Caco-2 (cell line): ENCODE measurements at places on chromosomes 7 and 10.

DNA sequence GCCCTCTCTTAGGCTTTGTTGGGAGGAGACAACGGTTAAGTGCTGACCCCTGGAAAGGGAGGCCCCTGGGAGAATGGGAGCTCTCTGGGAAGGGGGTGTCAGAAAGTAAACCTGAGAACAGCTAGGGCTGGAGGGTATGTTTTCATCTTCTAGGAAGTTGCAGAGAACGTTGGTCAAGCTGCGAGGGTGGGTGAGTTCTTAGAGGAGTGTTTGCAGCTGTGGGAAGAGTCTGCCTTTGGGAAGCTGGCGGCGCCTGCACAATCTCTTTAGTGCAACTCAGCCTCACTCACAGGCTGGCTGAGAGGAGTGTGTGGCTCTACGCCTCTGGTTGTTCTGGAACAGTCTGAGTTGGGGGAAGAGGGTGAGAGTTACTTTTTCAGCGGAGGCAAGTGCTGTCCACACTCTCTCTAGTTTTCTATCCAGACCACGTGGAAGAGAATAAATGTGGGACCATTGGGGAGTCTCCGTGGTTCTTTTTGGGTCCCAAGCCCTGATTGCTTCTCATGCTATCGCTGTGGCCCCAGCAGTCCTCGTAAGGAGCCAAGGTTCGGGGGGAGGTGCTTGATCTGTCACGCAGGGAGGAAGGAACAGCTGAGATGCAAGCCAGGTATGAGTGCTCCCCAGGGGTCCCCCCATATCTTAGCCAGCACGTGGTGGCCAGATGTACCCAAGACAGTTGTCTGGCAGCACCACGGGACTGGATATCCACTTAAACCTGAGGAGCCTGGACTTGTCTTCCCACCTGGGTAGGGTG lies 237.2 kb downstream of the BUB3 start:
- no peak overlapping the region for H3K4me3 ChIP-seq
- DNase-seq, result no peak
- no peaks in the 10 kb centered on the region for H3K27me3 ChIP-seq
- H3K36me3 ChIP-seq, result no peaks in the 10 kb centered on the region
- H3K4me1 ChIP-seq, result no peaks in the 10 kb centered on the region

DNA sequence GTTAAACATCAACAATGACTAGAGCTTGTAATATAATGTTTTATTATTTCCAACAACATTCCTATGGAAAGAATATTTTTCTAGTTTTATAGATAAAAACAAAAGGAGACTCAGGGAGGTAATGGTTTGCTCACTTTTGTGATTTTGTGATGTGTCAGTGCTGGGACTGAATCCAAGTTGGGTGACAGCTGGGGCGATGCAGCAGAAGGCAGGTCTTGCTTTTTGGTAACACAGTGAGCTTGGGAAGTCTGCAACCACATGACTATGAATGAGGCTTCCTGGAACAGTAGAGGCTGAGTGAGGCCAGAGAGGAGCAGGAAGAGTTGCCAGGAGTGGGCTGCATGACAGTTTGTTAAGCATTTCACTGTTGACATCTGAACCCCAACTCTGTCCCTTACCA lies 4.9 kb upstream of the YKT6 start:
- H3K27ac ChIP-seq, result no peak overlapping the region
- no peaks in the 10 kb centered on the region for H3K4me1 ChIP-seq
- no peak overlapping the region for H3K4me3 ChIP-seq
- no peaks in the 10 kb centered on the region for H3K36me3 ChIP-seq
- peak; percentile 27 for DNase-seq
- no peaks in the 10 kb centered on the region for H3K27me3 ChIP-seq

DNA sequence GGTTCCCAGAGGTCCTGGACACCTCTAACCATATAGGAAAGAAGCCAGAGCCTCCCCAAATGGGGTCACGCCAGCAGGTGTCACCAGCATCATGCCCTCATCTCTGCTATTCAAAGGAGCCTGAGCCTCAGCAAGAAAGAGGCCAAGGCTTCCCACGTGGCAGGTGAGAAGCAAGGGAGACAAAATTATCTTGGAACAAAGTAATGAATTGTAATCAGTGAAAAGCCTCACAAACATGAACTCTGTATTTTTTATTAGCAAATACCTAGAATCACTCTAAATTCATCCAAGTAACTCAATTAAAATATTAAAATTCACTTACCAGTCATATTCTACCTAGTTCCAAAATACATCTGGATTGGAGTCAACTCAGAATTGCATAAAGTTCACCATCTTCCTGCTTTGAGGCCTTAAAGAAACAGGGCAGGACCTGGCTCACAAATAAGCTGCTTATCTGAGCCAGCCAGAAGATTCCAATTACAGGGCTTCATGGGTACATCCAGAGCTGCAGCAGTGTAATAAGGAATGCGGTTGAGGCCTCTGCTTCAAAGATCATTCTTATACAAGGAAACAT lies 68.7 kb downstream of the SGMS1 start:
- no peak overlapping the region for H3K27ac ChIP-seq
- DNase-seq, result no peak
- no peaks in the 10 kb centered on the region for H3K27me3 ChIP-seq
- peaks cover 15% of the 10 kb centered on the region for H3K4me1 ChIP-seq

GRCh38 chr10:110069502-110069982 lies 61.8 kb downstream of the ADD3 start:
- H3K36me3 ChIP-seq, result no peaks in the 10 kb centered on the region; the same call in 1 of the 2 replicates
- H3K27ac ChIP-seq, result no peak overlapping the region
- no peaks in the 10 kb centered on the region for H3K27me3 ChIP-seq

DNA sequence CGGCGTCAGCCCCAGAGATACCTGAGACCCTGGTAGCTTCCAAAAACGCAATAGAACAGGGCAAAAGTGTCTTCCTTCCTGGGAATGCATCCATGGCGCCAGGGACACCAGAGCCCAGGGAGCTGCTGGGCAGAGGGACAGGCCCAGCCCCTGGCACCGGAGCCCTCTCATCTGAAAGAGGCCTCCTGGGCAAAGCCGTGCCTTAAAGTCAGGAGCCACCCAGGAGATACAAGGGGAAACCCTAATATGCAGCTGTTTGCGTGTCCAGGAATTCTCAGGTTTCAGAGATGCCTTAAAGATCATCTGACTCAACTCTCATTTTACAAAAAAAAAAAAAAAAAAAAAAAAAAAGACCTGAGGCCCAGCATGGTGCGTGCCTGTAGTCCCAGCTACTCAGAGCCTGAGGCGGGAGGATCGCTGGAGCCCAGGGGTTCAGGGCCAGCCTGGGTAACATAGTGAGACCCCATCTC lies 28.0 kb downstream of the NUDT1 start:
- peaks cover 5% of the 10 kb centered on the region for H3K36me3 ChIP-seq
- no peak for DNase-seq
- H3K4me1 ChIP-seq, result peaks cover 6% of the 10 kb centered on the region
- H3K27me3 ChIP-seq, result no peaks in the 10 kb centered on the region
- no peak overlapping the region for H3K4me3 ChIP-seq

DNA sequence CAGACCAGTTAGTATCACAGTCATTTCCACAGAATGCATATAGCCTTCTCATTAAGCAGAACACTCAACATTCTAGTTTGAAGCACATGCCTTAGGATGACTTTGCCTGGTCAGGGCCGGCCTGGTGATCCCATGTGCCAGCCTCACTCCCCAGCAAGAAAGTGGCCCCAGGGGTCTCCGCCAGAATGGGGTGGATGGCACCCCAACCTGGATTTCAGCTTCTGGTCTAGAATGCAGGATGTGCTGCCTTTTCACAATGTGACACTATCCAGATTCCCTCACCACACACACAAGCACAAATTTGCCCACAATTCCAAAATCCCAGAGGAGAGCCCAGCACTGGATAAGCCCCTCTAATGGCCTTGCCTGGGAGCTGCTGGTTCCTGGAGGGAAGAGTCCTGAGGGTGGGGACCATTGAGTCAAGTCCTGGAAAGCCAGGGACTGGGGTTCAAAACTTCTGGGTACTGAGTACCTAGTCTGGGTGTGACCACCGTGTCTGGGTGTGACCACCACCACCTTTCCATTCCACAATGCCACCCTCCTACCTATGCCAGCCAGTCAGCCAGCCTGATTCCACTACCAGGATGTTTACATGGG lies 41.5 kb upstream of the GPAM start:
- no peaks in the 10 kb centered on the region for H3K36me3 ChIP-seq
- H3K27me3 ChIP-seq, result no peaks in the 10 kb centered on the region
- DNase-seq, result no peak
- H3K27ac ChIP-seq, result no peak overlapping the region
- H3K4me1 ChIP-seq, result no peaks in the 10 kb centered on the region
- no peak overlapping the region for H3K4me3 ChIP-seq

DNA sequence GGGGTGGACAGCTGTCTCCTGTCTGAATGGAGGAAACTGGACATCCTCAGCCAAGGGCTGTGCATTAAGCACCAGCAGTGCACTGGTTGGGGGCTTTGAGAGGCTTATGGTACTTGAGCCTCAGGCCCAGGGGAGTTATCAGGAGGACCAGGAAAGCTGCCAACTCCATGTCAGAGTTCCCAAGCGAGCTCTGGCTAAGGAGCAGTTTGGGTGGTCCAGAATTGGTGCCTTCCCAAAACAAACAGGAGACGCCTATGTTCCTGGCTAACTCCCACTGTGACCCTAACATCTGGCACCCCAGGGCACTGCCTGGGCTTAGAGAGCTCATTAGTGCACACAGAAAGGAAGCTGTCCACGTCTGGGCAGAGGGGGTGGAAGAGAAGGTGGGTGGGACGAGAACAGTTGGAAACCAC lies 408.6 kb upstream of the NPVF start:
- no peak overlapping the region for H3K4me3 ChIP-seq
- DNase-seq, result no peak
- H3K36me3 ChIP-seq, result no peaks in the 10 kb centered on the region
- H3K27ac ChIP-seq, result no peak overlapping the region
- H3K4me1 ChIP-seq, result no peaks in the 10 kb centered on the region

DNA sequence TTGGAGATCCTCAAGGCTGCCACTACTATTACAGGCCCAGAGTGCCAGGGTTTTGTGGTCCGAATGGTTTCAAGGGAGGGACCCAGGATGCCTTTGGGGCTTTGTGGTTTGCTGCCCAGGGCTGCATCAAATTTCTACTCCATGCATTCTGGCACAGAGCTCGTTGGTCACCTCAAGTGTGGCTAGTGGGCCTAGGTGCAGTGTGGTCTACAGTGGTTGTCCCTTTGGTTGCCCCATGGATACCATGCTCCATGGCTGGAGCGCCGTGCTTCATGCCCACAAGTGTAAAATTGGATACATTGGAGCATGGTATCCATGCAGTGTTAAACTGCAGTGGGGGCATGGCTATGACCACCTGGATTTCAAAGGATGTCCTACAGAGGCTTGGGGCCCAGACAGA lies 5.4 kb upstream of the PRF1 start:
- no peak overlapping the region for H3K27ac ChIP-seq
- H3K27me3 ChIP-seq, result no peaks in the 10 kb centered on the region
- H3K36me3 ChIP-seq, result no peaks in the 10 kb centered on the region
- no peaks in the 10 kb centered on the region for H3K4me1 ChIP-seq
- DNase-seq, result peak; percentile 19

- H3K27ac ChIP-seq, result no peak overlapping the region
- no peak overlapping the region for H3K4me3 ChIP-seq
- H3K36me3 ChIP-seq, result no peaks in the 10 kb centered on the region
- no peaks in the 10 kb centered on the region for H3K4me1 ChIP-seq
- no peak for DNase-seq
These were observed 119.5 kb downstream of the AOAH start for GRCh38 chr7:36604806-36605205.

GRCh38 chr10:1102831-1103230 lies 46.6 kb downstream of the WDR37 start:
- peak; percentile 24 for DNase-seq
- no peak overlapping the region for H3K27ac ChIP-seq
- no peaks in the 10 kb centered on the region for H3K27me3 ChIP-seq
- H3K36me3 ChIP-seq, result peaks cover 2% of the 10 kb centered on the region
- no peaks in the 10 kb centered on the region for H3K4me1 ChIP-seq

GRCh38 chr7:98276241-98276761 lies 5.2 kb upstream of the BRI3 start:
- H3K4me1 ChIP-seq, result peaks cover 14% of the 10 kb centered on the region
- no peaks in the 10 kb centered on the region for H3K36me3 ChIP-seq
- no peak overlapping the region for H3K4me3 ChIP-seq
- H3K27me3 ChIP-seq, result no peaks in the 10 kb centered on the region
- DNase-seq, result peak; percentile 80

DNA sequence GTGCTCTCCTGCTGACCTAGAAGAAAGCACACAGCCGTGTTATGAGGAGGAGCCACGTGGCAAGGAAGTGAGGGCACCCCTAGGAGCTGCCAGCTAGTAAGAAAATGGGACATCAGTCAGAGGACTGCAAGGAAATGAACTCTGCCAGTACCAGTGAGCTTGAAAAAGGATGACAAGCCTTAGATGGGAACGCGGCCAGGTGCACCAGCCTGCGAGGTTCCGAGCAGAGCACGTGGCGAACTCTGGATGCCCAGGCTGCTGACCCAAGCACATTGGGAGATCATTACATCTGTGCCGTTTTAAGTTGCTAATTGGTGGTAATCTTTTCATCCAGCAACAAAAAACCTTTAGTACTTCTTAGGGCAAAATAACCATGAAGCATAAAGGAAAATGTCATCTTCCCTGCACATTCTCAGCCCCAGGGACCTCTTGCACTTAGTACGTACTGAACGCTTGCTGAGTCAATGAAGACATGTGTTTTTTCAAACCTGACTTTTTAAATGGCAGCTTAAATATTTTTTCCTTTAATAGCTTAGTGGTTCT lies 69.4 kb downstream of the AMZ1 start:
- H3K27ac ChIP-seq, result peak overlapping the region; percentile 95
- H3K36me3 ChIP-seq, result no peaks in the 10 kb centered on the region
- no peak for DNase-seq
- no peak overlapping the region for H3K4me3 ChIP-seq
- H3K27me3 ChIP-seq, result no peaks in the 10 kb centered on the region

DNA sequence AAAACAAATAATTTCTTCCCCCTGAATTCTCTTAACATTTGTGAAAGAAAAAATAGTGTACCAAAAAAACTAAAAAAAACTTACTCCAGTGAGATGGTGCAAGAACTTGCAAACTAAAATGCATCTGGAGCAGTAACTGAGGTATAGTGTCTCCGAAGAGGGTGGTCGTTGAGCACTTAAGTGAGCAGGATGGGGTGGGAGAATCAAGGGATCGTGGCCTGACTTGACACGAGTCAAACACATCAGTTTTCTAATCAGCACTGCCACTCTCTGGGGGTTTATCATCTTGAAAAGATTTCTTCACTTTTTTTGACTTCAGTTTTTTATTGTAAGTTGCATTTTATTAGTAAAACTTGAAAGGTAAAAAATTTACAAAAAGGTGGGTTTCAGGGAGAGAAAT lies 2.5 kb downstream of the ZNF273 start:
- H3K4me3 ChIP-seq, result no peak overlapping the region
- no peaks in the 10 kb centered on the region for H3K36me3 ChIP-seq
- no peak for DNase-seq
